ENCODE measurements at places on chromosomes 12 and 14.

DNA sequence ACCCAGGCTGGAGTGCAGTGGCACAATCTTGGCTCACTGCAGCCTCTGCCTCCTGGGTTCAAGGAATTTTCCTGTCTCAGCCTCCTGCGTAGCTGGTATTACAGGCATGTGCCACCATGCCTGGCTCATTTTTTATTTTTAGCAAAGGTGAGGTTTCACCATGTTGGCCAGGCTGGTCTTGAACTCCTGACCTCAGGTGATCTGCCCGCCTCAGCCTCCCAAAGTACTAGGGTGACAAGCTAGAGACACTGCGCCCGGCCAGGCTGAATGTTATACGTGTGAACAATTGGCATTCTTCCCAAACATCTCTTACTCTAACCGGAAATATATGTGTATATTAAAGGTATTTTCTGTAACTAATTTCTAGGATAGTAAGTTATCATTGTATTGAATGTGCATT, 13.2 kb upstream of the LIMA1 start:
- no peak for DNase-seq

GRCh38 chr14:68349900-68350629, 442.8 kb downstream of the ZFP36L1 start:
- no peak for DNase-seq

GRCh38 chr12:93798279-93799151, 121.3 kb downstream of the CRADD start:
- no peak for DNase-seq

GRCh38 chr14:31275731-31276130, 68.1 kb upstream of the HECTD1 start:
- no peak for DNase-seq

GRCh38 chr14:51490205-51490604, 161.5 kb upstream of the FRMD6 start:
- DNase-seq, result no peak

- DNase-seq, result no peak
Measured at GRCh38 chr12:124744659-124745464, 118.8 kb downstream of the SCARB1 start.

- no peak for DNase-seq
Measured at GRCh38 chr14:88901189-88901588, 76.7 kb downstream of the TTC8 start.

- DNase-seq, result no peak
Measured at GRCh38 chr14:53144244-53144643, 8.9 kb downstream of the DDHD1 start.

- DNase-seq, result peak; percentile 17
Measured at GRCh38 chr14:65019944-65020566, 33.4 kb downstream of the FNTB start.

GRCh38 chr14:94665121-94665520, 52.9 kb downstream of the SERPINA3 start:
- DNase-seq, result no peak

- no peak for DNase-seq
Measured at GRCh38 chr12:99111600-99111999, 466.5 kb downstream of the APAF1 start.

DNA sequence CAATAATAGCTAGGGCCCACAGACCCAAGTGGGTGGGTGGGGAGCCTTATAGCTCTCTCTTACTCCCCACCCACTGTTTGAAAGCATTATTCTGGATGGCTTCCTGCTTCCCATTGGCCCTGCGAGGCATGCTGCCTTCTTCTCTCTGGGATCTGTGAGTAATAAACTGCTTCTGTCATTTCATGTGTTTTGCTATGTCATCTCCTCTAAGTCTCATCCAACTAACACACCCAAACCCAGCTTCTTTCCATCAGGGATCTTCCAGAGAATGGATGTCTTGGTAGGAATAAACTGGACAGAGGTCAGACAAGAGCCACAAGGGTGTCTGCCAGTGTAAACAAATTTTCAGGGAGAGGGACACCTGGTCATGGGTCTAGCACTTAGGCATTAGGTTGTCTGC, 66.4 kb upstream of the BDKRB2 start:
- DNase-seq, result no peak

DNA sequence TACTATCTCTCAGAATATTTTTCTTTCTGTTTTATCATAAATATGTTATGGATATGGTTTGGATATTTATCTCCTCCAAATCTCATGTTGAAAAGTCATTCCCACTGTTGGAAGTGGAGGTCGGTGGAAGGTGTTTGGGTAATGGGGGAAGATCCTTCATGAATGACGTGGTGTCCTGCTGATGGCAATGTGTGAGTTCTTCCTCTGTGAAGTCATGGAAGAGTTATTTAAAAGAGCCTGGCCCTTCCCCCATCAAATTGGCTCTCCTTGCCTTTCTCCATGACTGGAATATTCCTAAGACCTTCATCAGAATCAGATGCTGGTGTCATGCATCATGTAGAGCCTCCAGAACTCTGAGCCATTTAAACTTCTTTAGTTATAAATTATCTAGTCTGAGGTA, 1291.6 kb downstream of the FSCB start:
- no peak for DNase-seq

- DNase-seq, result no peak
Measured at GRCh38 chr14:53044486-53044885, 93.6 kb upstream of the FERMT2 start.

- no peak for DNase-seq
Measured at GRCh38 chr14:87014856-87015255, 978.1 kb downstream of the GALC start.

DNA sequence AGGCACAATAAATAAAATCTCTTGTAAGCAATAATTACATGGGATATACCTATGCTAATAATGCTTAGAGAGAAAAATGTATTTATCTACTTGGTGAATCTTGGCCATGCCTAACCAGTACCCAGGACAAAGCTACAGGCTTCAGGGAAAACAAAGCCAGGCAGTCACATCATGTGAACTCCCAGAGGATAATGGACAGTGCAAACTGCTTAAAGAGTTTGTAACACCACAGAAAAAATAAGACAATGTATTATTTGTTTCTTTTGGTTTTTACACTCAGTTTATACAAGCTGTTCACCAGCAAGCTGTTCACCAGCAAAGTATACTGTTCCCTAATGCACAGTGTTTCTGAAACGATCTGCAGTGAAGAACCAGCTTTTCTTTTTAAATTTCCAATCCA, 38.0 kb downstream of the DICER1 start:
- no peak for DNase-seq

DNA sequence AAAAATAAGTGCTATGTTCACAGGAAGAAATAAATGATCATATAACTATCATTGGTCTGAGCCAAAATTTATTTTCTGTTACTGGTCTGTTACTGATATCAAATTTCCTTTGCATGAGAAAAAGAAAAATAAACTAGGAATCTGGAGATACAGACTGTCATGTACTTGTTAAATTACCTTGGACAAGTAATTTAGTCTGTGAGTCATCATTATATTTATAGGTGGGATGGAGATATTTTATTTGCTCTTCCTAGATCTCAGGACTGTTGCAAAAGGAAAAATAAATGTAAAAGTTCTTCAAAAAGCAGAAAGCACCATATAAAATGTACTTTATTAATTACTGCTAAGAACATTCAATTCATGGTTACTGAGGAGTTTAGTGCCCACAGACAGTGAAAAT, 174.4 kb downstream of the PTPRO start:
- no peak for DNase-seq

DNA sequence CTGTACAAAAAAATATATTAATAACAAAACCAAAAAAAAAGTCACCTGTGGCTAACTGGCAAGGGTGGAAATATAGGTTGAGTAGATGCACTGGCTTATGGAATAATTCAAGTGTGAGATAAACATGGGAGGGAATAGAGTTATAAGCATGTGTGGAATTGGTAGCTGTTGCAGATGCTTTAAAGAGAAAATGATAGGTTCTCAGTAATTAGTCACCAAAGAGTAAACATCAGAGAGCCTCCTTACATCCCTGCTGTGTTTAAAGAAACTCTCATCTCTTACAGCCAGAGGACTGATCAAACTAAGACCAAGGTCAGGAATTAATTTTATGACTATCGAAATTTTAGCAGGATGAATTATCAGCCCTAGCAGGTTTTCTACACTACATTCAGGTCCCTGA, 70.5 kb downstream of the EGLN3 start:
- no peak for DNase-seq

GRCh38 chr14:104694991-104695659, 5.7 kb downstream of the INF2 start:
- peak; percentile 43 for DNase-seq

GRCh38 chr12:119082496-119082895, 96.2 kb upstream of the HSPB8 start:
- no peak for DNase-seq

DNA sequence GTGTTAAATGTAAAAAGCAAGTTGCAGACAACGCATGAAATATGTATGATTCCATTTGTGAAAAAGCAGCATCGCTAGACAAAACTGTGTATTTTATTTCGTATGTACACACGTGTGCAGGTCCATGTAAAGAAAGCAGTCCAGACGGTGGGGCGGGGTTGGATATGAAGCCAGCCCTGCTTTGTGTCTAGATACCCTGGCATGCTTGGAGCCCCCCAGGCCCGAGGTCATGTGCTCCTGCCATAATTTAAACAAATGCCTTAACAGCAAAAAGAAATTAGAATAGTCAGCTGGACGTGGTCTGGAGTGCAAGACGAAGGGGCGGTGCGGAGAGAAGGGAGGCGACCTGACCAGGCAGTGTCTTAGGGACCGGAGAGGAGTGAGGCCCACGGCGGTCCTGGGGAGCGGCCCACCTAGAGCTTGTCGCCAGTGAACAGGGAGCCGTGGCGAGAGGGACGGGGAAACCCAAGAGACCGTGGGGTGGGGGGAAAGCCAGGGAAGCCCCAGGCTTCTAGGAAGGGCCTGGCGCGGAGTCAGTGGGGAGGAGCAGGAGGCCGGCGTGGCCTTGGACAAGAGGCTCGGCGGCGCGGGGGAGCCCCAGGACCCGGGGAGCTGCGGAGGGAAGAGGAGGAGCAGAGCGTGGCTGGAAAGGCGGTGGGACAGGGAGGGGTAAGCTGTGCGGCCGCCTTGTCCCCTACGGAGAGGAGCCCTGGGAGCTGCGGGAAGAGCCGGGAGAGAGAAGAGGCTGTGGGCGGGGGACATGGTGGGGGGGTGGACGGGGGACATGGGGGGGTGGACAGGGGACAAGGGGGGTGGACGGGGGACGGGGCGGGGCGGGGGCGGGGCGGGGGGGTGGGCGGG, 118.5 kb upstream of the C14orf180 start:
- DNase-seq, result no peak

DNA sequence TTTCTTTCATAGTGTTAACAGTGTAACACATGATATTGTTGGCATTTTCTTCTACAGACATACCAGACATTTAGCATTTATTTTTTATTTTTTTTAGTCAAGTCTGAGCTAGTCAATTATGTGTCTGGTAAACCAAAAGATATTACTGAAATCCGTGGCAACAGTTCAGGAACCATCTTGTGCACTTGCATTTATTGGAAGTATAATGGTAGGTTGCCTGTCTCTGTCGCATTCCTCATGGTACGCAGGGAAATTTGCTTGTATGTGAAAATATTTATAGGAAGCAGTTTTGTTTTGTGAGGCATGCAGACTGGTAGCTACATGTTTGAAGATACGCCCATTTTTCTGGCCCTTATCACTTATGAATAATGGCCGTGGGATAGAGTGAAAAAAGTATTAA, 186.1 kb upstream of the SLC38A2 start:
- DNase-seq, result no peak

GRCh38 chr12:87332987-87333726, 696.0 kb downstream of the C12orf50 start:
- no peak for DNase-seq

DNA sequence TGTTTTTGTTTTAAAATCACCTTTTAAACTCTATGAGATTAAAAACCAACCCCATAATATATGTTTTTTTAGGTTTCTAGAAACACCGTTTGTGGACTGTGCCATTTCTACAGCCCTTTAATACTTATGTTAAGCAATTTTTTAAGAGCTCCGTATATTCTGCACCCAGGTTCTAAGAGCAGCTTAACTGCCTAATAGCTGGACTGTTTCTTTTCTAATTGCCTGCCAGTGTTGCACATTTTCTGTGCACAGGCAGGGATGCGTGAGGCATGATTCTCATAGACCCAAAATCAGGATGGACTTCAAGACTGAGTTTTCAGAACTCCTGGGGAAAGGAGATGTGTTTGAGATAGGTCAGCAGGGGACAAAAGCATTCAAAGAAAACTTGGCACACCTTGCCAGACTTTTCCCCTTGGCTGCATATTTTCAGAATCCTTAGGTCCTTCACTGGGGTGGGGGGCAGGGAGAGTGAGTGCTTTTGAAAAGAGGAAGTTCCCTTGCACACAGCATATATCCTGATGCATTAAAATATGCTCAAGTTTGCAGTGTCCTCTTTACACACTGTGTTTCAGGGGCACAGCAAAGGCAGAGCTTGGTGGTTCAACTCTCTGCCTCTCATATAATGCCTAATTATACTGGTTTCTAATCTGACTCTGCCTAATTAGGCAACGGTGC, 27.9 kb downstream of the TMEM30B start:
- no peak for DNase-seq

DNA sequence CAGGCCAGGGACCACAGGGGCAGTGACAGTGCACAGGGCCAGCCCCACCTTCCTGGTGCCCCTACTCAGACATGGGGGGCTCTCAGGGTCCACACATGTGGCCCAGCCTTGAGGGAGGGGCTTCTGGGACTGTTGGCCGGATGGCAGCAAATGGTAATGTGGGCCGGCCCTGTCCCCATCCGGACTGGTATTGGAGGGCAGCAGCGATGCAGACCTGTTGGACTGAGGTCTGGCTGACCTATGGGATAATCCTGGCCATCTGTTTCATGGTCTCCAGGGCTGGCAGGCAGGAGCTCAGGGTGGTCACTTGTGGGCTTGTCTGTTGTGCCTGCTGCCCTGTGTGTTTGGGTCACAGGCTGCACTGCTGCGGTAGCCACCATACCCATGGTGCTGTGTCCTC, 387.5 kb downstream of the TMEM121 start:
- no peak for DNase-seq

DNA sequence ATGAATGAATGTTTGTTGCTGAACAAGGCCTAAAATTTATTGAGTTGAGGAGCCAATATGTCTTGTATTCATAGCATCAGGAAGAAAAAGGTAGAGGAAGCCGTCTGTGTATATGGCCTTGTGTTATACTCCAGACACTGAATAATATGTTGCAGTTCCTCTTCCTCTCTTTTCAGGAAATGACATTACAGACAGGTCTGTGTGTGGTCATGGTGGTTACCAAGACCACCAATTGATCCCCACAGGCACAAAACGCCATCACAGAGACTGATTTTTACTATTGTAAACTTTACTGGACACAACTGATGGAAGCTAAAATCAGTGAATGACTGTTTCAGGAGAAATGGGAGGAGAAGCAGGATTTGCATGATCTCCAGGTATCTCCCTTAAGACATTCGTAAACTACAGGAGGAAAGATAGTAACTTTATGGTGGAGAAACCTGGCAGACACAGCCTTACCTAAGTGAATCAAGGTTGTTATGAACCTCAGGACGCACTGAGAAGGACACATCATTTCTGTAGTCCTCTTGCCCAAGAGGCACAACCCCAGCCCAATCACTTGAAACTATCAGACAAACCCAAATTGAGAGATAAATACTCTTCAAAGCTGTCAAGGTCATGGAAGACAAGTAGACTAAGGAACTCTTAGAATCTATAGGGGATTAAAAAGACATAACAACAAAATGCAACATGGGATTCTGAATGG, 334.1 kb upstream of the RGS6 start:
- no peak for DNase-seq

Data from CD4-positive, alpha-beta T cell treated with Interleukin-2 at 100 ng/mL for 4 hours (primary cell).